ENCODE measurements at places on chromosomes 7 and 10.

DNA sequence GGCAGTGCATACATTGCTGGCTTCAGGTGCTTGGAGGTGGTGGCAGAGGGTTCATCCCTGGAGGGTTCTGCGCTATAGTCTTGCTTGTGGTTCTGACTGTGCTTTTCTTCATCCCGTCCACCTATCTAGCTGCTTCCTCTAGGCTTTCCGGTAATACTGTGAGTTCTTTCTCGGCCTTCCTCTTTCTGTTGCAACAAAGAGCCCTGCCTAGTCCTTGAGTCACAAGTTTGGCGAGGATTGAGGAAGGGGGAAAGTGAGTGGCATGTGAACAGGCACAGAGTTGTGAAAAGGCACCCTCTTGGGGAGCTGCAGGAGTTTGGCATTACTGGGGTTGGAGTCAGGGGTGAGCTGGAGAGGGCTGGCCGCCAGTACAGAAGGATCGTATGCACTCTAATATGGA lies 123.0 kb downstream of the SH2D4B start:
- DNase-seq: peak; percentile 5

DNA sequence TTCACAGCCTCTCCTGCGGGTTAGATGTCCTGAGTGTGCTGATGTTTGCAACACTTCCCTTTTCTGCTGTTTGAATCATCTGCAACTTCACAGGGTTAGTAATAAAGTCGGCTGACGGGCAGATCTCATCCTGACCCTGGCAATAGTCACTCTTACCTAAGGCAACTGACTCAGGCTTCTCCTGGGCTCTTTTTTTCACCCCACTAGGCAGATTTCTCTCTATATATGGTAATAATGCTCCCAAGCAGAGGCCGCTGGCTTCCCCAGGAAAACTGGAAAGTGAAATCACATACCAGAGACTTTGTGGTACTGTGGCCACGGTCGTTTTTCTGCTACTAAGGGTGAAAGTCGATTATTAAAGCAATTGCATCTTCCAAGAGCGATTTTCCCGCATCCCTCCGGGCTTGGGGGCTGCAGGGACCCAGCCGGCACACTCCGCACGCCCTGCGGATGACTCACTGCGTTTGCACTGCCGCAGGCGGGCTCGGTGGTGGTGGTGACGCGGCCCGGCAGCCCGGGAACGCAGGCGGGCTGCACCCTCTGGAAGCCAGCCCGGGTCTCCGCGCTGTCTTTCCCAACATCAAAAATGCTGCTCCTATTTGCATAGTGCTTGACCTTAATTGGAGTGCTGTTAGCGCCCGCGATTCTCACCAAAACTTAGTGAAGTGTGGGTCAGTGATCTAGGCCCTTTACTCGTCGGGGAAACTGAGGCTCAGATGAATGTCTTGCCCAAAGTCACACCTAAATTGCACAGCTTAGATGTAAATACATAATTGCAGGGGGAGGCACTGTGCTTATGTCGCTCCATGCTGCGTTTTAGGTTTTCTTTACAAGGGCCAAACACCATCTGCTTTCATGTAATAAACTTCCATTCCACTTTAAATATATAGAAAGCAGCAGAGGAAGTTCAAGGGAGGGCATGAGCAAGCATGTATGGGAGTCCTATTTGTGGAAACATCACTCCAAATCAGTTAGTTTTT lies 47.6 kb upstream of the ITGB1 start:
- peak; percentile 30 for DNase-seq

DNA sequence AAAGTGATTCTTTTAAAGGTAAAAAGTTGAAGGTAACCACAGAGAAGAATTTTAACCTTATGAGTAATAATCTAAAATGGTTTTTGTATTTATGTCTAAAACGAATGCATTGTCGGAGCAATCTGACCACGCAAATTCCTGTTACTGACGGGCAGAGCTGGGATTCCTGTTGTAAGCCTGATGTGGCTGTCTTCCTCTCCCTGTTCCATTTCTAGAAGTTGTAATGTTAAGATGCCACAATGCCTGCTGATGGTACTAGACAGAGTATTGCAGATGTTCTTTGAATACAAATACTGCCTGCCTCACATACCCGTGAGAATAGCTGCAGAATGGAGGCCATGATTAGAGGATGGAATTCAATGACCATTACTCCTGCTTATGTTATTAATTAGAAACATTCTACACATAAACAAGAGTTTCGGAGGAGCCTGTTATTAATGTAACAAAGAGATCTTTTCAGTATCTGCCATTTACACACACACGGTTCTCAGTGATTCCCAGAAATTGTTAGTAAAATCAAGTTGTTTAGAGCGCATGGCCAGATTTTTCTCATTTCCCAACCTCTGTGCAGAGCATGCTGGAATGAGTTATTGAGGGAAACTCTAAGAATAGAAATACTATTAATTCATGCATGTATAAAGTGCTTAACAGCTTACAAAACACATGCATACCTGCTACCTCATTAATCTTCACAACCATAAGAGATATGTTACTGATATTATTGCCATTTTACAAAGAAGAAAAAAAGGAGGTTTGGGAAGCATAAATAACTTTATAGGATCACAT lies 196.8 kb downstream of the PTN start:
- no peak for DNase-seq

DNA sequence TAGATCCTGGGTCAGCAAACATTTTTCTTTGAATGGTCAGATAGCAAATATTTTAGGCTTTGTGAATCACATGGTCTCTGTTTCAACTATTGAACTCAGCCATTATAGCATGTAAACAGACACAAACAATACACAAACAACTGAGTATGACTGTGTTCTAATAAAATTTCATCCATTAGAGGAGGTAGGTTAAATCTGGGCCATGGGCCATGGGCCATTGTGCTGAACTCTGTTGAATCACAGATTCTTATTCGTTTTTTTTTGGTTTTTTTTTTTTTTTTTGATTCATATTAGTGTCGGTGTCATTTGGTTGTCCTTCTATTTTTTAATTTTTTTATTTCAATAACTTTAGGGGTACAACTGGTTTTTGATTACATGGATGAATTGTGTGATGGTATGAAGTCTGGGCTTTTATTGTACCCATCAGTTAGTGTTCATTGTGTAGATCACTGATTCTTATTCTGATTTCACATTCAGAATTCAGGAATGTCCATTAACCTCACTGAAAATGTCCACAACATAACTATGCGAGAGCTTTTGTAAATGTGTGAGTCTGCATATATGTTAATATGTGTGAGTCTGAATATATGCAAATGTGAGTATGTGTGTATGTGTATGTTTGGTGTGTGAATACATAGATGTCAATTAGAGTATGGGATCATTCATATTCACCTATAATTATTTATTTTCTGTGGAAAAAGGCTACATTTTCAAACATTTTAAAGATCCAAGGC lies 443.7 kb upstream of the GRM3 start:
- no peak for DNase-seq

DNA sequence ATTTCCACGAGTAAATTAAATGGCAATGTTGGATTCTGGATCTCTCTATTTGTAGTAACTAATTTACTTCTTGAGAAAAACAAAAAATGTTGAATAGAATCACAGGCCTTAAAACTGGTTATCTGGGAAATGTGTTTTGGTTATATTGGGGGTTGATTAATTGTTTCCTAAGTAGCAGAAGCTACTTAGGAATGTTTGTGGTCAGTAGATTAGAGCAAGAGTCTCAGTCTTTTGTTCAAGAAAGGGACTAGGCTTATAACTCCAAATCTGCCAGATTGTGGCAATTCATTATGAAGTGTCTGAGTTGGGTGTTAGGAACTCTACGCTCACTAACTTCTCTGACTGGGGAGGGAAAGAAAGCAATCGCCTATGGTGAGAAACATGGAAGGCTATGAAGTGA lies 244.3 kb upstream of the PHYHIPL start:
- no peak for DNase-seq

GRCh38 chr7:84524714-84525694 lies 330.4 kb upstream of the SEMA3A start:
- DNase-seq: no peak

DNA sequence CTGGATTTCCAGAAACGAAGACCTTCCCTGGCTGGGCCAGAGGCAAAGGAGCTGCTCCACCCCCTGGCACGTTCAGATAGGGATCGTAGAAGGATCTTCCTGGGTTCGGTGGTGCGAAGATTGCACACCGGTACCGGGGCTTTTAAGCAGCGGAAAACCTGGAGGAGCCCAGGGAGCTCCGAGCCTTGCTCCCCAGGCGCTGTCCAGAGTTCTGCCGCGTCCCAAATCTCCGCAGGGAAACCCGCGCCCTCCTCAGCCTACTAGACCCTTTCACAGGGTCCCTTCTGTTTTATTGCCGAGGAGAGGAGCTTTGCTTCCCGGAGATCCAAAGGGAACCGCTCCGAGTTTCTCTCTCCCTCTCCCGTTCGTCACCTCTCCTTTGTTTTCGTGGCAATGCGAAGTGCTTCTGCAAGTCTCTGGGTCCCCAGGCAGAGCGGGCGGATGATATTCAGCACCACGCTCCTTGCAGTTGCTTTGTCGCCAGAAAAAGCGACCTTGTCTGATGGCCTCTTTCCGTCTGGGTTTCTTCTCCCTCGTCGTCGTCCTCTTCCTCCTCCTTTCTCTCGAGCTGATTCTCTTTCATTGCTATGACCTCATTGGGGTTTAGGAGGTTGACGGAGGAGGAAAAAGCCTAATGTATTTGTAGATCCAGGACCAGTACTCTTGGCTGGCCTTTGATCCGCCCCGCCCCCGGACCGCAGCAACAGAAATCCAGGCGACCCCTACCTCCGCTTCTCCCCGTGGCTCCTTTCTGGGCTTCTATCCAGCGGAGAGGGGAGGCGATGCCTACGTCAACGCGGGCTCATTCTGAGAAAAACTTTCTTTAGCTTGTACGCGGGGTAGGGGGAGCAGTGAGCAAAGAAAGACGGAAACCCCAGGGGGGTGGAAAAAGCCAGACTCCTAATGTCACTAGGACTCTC lies at the start of gene TMEM196:
Gene TMEM196 (minus strand): TSS at position 777 of the 920 bp plus-strand sequence. CDS start 921 bp downstream, outside the sequence.
- no peak for DNase-seq

GRCh38 chr7:2140216-2141020 lies 92.3 kb downstream of the MAD1L1 start:
- DNase-seq: no peak

GRCh38 chr10:6185039-6185716 lies 17.6 kb upstream of the PFKFB3 start:
- no peak for DNase-seq

DNA sequence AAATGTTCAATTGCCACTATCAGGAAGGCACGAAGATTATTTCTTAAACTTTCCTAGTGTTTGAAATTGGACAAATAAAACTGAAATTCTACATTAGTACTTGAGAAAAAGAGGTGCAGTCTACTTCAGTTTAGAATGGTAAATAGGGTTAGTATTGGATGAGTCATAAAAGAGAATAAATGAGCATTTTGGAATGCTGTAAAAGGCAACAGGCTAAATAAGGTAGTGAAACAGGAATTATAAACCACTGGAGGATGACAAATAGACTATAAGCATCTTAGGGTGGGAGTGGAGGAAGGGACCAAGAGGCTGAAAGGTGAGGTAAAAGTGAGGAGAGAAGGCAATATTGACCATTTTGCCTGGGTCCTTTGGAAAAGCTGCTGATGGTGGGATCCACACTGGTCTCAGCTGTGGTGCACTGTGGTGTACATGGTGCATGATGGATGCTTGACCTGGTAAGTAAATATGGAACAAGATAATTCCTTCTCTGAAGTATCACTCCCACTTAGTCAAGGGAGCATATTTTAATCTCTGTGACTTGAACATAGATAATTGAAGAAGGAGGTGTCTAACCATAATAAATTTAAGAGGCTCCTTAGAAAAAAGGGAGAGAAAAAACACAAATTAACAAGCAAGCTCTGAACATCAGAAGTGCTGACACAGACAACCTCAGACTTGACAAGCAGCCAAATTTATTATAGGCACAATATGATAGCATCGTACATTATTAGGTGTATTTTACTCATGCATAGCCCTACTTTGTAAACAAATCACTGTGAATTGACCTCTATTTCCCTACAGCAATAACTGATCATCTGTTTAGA lies 76.4 kb upstream of the SCIN start:
- no peak for DNase-seq

DNA sequence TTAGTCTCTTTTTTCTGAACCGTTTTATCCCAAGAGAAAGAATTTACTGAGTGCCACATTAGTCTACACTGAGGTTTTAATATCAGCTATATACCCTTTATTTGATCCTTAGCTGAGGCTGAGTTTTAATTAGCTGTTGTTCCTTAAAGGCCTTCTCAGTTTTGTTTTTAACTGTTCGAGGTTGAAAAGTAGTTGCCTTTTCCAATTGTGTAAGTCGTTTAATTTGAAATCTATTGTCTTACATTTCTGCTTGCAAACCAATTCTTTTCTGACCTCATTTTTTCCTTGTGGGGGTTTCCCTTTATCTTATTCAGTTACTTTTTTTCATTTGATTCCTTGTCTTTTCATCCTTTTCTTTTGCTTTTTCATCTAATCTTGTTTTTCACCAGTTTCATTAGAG lies 30.8 kb downstream of the UMAD1 start:
- DNase-seq: no peak

GRCh38 chr7:95470452-95470851 lies 15.3 kb upstream of the ASB4 start:
- peak; percentile 4 for DNase-seq

GRCh38 chr10:3293581-3294431 lies 121.2 kb upstream of the PITRM1 start:
- no peak for DNase-seq

DNA sequence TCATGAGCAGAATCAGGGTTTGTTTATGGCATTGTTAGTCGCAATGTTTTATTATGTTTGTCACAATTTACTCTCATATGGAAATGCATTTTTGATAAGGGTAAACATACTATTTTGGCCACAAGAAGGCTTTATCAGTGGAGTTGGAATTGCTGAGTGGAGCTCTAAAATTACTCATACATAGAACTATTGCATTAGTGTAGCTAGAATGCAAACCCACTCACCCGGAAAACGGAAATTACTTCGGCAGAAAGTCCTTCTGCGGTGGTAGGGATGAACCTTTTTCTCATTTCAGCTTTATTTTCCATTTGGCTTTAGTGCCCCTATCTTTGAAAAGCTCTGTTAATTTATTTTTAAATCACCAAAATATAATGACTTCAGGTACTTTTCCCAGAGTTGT lies 42.8 kb upstream of the NPY start:
- DNase-seq: no peak

DNA sequence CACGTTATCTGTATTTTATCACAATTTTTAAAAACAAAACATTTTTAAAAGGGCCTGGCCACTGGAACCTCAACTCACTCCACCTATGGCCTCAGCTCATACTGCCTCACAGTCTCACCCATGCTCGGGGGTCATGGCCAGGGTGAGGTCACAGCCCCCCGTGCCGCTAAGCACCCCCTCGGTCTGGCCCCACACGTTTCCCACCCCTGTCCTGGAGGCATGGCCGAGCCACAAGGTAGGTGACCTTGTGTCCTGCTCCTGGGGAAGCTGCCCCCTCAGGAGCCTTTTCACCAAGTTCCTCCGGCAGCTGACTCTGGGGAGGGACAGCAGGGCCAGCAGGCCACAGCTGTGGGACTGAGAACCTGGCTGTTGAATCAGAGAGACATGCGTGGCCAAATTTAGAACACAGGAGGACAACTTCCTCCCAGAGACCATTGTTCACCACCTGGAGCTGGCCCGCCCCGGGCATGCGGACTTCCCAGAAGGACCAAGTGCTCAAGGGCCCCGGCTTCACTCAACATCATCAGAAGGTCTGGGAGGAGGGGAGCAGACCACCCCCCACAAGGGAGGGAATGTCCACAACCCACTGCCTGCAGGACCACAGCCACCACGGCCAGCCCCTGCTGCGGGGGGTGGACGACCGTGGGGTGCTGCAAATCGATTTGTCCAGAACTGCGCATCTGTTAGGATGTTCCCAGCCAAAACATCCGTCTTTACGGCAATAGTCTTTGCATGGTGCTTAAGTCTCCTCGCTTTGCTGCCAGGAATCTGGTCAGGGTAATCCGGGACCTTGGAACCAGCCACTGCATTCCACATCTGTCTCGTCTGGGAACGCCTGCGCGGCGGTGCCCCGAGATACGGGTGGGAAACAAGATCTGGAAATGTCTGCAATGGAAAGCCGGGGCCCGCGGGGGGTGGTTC lies 48.6 kb upstream of the PDGFA start:
- DNase-seq: no peak

All from CD4-positive, alpha-beta T cell treated with Interleukin-10 for 1 hour (primary cell).